ENCODE measurements at places on chromosomes 16 and 17.

GRCh38 chr16:67471758-67472384, 9.1 kb downstream of the ATP6V0D1 start:
- DNase-seq = no peak

DNA sequence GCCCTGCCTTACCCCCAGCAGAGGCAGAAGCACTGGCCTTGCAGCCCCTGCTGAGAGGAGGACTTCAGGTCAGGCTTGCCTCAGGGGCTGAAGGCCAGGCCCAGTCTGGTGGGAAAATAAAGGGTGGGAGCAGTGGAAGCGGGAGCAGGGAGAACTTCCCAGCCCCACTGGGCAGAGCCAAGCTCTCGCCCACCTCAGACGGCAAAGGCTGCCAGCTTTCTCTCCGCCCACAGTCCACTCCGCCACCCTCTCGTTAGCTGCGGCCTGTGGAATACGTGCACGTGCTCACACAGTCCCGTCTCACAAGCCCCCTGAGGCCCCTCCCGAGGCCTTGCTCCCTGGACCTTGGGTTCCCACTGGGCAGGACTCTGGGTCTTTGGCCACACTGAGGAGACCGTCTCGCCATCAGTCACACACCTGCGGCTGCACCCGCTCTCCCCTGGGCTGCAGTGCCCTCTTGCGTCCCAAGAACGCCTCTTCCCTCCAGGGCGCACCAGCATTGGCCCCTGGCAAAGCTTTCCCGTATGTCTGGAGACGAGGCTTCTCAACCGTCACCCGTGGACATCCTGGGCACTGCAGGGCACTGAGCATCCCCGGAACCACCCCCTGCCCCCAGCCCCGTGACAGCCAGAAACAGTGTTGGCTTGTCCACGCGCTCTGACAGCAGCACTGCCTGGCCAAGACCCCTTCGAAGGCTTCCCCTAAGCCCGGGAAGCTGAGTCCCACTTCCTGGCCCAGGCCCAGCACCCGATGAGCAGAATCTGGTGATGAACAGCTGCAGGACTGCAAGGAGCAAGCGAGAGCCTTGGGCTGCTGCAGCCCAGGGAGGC, 8.3 kb downstream of the MRPL28 start:
- no peak for DNase-seq

GRCh38 chr16:14501331-14502255, 128.5 kb downstream of the PARN start:
- DNase-seq = no peak

DNA sequence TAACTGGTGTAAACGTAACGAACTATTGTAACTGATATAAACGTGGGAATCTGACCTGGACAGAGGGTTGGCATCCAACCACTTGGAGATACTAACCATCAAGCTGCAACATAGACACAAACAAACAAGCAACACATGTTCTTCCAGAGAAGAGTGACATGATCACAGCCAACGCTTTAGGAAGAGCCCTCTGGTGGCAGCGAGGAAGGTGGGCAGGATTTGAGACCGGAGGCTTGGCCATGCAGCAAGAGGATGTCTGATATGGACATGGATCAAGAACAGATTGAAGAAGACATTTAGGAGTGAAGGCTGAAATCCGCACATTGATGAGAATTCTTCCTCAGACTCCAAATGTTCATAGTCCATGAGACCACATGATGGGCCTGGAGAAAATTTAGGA, 40.3 kb upstream of the TNRC6A start:
- DNase-seq = no peak

DNA sequence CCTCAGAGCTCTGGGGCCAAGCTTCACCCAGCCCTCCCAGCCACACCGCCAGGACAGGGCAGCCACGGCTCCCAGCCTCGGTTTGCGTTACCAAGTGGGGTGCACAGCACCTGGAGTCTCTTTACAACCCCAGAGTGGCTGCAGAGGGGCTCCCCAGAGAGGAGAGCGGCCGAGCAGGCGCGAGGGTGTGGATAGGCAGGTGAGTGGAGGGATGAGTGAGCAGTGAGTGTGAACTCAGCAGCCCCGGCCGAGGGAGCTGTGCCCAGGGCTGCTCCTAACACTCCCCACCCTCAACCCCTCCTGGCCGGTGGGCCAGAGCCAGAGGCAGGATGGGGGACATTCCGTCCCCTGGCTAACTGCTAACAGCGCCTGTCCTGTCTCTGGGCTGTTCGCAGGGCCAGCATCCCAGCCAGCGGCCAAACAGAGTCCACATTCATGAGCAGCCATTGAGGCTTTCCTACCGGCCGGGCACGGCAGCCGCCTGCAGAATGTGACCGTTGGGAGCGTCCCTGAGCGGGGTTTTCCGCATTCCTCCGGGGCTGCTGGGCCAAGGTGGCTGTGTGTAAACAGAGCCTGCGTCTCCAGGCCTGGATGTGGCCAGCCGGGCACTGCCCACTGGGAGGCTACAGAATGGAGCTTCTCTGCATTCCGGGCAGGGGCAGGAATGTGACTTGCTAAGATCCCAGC, 5.3 kb downstream of the ZNF469 start:
- DNase-seq = no peak

- DNase-seq = no peak
These were observed 63.5 kb downstream of the SPACA3 start for GRCh38 chr17:33055171-33055611.

- no peak for DNase-seq
These were observed 199.3 kb downstream of the CCDC182 start for GRCh38 chr17:57545731-57546342.

GRCh38 chr17:46001390-46002310, 2.6 kb downstream of the STH start:
- DNase-seq = no peak

DNA sequence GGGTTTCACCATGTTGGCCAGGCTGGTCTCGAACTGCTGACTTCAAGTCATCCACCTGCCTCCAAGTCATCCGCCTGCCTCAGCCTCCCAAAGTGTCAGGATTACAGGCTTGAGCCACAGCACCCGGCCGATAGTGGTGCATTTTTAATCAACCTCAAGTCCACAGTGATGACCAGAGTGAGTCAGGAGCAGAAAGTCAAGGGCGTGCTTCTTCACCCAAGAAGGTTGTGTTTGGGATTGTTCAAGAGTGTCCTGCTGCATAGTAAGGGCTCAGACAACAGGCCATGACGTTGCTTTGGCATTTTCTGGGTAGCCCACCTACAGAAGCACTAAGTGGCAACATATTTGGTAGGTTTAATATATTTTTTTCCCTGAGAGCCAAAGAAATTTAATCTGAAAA, 108.3 kb upstream of the FAM20A start:
- DNase-seq = no peak

DNA sequence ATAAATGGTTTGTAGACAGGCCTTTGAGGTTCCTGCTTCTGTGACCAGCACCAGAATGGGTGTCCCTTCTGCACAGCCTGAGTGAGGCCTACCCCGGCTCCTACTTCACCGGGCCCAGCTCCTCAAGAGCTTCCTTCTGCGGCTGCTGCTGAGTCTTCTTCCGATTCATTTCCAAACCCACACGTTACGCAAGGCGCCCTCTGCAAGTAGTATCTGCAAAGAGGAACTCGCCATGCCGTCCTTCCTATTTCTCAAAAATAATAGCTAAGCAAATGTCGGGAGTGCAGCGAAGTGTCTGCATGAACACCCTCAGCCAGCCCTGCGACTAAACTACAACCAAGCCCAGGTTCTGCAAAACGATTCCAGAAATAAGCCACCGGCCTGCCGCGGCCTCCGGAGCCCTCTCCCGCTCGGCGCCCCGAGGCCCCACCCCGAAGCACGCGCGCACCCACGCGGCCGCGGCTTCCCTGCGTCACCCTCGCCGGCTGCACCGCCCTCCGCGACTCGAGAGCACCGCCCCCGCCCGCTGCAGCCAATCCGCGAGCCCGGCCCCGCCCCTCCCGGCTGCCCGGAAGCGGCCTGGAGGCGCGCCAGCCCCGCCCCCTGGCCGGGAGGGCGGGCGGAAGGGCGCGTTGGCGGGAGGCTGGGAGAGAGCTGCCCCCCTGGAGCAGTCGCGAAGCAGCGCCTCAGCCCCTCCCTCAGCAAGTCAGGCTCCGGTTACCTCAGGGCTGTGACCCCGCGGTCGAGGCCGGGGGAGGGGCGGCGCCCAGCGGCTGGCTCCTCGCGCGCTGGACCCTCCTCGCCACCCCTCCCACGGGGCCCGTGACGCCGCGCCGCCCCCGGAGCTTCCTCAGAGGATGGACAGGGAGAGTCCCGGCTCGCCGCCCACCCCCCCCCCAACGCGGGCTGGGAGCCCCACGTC, 8.3 kb downstream of the MNT start:
- peak; percentile 90 for DNase-seq

DNA sequence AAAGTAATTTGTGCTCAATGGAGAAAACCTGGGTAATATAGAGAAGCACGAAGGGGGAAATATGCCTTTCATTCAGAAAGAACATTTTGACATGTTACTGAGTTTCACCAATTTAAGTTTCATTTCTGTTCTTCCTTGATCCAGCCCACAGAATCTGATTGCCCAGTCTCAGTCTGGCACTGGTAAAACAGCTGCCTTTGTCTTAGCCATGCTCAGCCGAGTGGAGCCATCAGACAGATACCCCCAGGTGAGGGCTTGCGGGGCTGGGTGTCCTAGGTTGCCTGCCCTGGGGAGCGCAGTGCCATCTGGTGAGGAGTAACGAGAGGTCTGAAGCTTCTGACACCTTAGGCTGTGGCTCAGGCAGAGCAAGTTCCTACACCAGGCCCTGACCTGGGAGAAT, 17.7 kb downstream of the DDX19A start:
- DNase-seq = no peak

DNA sequence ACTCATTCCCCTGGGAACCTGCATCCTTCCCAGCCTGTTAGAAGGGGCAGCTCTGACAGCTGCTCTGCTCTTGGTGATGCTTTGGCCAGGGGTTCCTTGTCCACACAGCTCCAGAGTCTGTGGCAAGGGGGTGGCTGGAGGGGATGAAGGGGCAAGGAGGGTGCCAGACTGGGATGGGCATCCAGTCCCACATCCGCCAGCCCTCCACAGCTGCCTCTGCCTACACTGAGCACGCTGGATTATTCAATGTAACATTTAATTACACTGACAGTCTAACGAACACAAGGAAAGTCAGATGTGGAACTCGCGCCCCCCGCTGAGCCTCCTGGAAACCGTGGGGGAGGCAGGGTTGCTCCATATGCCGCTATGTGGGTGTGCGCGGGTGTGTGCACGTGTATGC, 101.1 kb downstream of the C16orf78 start:
- no peak for DNase-seq

- no peak for DNase-seq
These were observed 21.5 kb downstream of the MED13 start for GRCh38 chr17:62043602-62044001.

- no peak for DNase-seq
These were observed 860 bp upstream of the DCAF7 start for GRCh38 chr17:63549289-63549945.

GRCh38 chr17:3026856-3027751, 36.3 kb downstream of the OR1D5 start:
- DNase-seq = no peak

GRCh38 chr17:76844846-76845245, 23.4 kb upstream of the MGAT5B start:
- no peak for DNase-seq

DNA sequence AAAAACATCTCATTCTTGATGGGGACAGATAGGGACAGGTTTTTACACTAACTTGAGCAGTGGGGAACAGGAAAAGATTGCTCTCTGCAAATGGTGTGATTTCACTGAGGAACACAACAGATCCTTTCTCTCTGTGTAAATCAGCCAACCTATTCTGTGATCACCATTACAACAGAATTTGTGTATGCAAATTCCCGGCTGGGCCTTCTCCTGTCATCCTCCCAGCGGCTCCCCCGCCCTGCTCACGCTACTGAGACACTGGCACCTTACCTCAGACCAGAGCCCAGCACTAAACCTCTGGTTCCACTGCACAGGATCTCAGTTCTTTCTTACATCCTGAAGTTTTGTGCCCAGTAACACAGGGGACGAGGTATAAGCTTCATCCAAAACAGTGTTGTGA, 97.0 kb upstream of the FA2H start:
- DNase-seq = no peak

GRCh38 chr17:6510321-6510977, 45.9 kb downstream of the PITPNM3 start:
- no peak for DNase-seq

GRCh38 chr17:74798239-74798707, 22.1 kb upstream of the NAT9 start:
- DNase-seq = no peak

DNA sequence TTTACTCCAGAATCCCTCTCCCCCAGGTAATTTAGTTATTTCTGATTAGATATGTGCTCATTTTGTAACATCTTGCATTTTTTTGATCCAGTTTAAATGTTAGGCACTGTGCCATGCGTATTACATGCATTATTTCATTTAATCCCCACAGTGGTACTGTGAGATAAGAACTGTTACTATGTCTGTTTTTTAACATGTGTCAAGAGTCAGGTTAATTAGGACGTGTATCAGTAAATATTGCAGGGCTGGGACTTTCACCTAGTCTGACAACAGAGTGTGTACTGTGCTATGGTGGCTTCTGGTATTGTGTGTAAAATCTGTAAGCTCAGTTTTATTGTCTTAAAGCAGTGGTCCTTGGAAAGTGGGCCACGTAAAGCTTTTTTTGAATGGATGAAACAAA, 10.6 kb downstream of the RSPRY1 start:
- no peak for DNase-seq

All from SIG-M5 (cell line).